A172 (cell line): ENCODE measurements at places on chromosomes 11 and 22.

GRCh38 chr11:1348796-1349326 is 39.4 kb upstream of the TOLLIP start:
- DNase-seq = no peak

- no peak for DNase-seq
Observed at GRCh38 chr11:27347359-27348339, 15.4 kb downstream of the CCDC34 start.

DNA sequence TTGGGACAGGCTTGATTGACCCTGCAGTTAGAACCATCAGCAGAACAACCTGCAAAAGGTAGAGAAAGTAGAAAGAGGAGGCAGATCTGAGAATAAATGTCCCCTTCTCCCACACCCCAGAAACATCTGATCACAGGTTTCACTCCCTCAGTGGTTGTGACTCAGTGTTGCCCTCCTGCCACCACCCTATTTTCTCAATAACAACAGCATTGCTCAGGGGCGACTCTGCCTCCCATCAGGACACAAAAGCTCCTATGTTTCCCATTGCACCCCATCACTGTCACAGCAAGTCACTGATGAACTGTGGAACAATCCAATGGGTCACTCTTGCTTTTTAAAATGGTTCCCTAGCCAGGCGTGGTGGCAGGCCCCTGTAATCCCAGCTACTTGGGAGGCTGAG is 110.2 kb downstream of the RASSF10 start:
- no peak for DNase-seq

GRCh38 chr22:43001271-43002201 is 13.4 kb downstream of the PACSIN2 start:
- no peak for DNase-seq

GRCh38 chr22:42841444-42841843 is 15.6 kb downstream of the ARFGAP3 start:
- no peak for DNase-seq

GRCh38 chr11:65341856-65342255 is 8.2 kb downstream of the DPF2 start:
- no peak for DNase-seq

DNA sequence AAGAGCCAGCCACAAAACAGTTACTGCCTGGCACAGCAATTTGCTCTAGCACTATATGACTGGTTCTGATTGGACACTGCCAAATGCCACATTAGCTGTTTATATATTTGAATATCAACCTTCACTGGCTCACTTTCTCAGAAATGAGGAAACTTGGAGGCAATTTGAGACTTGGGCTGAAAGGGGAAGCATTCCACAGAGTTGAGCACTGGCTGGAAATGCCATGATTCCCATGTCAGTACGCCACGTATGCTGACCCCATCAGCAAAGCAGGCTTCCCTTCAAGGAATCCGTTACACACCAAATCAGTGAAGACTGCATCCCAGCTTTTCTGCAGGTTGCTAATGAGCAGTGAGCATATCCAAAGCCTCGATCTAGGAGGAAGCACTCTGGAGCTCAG is 34.7 kb downstream of the GALNT18 start:
- no peak for DNase-seq

- DNase-seq = no peak
Observed at GRCh38 chr22:10741210-10741609, 4786.8 kb upstream of the OR11H1 start.

DNA sequence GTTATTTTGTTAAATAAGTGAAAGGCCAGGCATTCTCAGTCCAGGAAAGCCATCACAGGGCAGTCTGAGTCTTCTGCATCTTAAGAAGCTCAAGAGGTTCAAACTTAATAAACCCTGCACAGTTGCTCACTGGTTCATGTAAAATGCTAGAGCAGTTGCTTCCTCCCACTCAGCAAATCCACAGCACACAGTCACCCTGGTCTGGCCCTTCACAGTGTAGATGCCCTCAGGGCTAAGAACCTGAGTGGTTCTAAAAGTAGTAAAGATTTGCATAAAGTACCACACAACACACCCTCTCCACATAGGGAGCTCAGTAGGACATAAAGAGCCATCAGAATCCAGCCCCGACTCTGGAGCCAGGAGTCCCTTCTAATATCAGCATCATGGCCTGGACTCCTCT is 58.7 kb downstream of the ZNF280B start:
- DNase-seq = no peak

GRCh38 chr11:11043721-11044120 is 185.9 kb upstream of the ZBED5 start:
- DNase-seq = no peak

GRCh38 chr22:46905415-46905814 is 143.0 kb downstream of the TBC1D22A start:
- DNase-seq = no peak

- DNase-seq = no peak
Observed at GRCh38 chr11:69435161-69435986, 46.1 kb upstream of the LINC01488 start.

DNA sequence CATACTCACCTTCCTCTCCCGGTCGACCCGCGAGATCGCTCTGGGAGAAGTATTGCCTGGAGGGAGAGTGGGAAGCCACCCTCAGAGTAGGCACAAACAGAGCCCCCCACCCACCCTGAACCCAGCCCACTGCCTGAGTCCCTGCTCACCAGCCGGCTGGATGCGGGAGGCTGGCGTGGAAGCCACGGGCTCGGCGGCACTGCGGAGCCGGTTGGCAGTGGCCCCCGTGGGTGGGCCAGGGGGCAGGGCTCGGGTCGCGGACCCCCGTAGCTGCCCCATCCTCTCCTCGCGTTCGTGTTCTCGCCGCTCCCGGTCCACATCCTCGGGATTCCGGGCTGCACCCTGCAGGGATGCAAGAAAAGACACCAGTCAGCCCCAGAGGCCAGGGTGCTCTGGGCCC is 21.4 kb upstream of the TMEM184B start:
- DNase-seq = no peak

DNA sequence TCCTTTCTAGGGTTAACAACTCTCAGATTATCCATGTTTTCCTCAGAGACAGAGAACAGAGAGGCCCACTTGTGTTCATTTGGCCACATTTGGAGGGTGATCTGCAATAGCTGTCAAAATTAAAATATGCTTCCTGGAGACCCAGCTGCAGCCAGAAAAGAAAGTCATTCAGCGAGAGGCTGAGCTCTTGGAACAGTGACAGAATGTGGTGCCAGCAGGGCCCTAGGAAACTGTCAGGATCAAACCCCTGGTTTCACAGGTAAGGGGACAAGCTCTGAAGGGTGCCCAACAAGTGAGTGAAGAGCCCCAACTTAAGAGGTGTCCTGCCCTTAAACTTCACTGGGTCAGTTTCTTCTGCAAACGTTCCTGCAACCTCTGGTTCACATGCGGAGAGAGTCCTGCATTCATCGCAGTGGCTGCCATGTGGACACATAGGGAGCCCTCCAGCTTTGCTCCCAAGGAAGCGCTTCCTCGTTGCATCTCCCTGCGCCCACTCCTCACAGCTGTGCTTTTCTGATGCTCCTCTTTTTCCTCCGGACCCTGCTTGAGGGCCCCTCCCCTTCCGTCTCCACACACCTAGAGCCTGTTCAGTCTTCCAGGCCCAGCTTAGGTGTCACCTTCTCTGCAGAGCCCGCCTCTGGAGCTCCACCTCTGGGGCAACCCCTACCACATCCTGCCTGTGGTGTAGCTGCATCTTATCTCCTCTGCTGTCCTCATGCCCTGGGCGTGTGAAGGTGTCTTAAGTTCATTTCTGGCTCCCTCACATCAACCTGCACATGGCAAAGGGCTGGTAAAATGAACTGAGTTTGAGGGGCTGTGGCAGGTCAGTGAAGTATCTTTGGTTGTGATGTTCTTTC is 3.9 kb downstream of the UCP3 start:
- DNase-seq = no peak

GRCh38 chr22:42277988-42278776 is 7.7 kb upstream of the TCF20 start:
- DNase-seq = no peak

GRCh38 chr22:25403811-25404471 is 160.5 kb upstream of the GRK3 start:
- DNase-seq = no peak

DNA sequence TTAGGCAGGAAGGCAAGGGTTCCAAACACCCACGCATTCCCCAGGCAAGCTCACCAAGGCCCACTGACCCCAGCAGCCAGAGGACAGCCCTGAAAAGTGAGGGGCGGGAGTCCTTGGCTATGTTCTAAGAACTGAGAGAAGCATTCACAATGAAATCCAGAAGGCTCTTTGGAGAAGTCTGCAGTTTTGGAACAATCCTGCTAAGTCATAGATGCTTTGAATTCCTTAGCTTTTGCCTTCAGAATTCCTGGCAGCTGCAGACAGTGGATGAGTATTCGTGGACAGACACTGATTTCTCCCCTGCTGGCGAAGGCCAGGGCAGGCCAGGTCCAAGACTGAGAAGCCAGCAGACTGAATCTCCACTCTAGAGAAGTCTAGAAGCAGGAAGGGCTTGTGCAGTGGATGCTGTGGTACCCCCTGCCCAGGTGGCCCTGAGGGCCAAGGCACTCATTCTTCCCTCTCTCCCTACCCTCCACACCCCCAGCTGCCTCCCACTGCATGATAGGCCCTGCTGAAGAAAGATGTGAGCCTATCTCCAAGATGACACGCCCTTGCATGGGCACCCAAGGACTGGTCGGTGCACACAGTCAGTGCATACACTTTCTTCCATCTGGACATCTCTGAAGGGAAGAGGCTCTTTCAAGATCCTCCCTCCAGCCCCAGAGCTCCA is 133.2 kb upstream of the TEAD1 start:
- peak; percentile 69 for DNase-seq

GRCh38 chr11:6667733-6668374 is 12.2 kb upstream of the DCHS1 start:
- peak; percentile 16 for DNase-seq

- no peak for DNase-seq
Observed at GRCh38 chr11:92576315-92576714, 351.7 kb downstream of the FAT3 start.

- DNase-seq = no peak
Observed at GRCh38 chr11:118263112-118263511, 985 bp downstream of the MPZL2 start.

GRCh38 chr22:50535113-50535512 is 5.3 kb upstream of the TYMP start:
- DNase-seq = no peak

- no peak for DNase-seq
Observed at GRCh38 chr22:23789638-23790037, 2.9 kb downstream of the SMARCB1 start.

GRCh38 chr11:64095949-64096348 is 60.2 kb downstream of the FLRT1 start:
- DNase-seq = no peak

GRCh38 chr22:44019416-44019815 is 4.7 kb upstream of the PARVB start:
- DNase-seq = no peak

DNA sequence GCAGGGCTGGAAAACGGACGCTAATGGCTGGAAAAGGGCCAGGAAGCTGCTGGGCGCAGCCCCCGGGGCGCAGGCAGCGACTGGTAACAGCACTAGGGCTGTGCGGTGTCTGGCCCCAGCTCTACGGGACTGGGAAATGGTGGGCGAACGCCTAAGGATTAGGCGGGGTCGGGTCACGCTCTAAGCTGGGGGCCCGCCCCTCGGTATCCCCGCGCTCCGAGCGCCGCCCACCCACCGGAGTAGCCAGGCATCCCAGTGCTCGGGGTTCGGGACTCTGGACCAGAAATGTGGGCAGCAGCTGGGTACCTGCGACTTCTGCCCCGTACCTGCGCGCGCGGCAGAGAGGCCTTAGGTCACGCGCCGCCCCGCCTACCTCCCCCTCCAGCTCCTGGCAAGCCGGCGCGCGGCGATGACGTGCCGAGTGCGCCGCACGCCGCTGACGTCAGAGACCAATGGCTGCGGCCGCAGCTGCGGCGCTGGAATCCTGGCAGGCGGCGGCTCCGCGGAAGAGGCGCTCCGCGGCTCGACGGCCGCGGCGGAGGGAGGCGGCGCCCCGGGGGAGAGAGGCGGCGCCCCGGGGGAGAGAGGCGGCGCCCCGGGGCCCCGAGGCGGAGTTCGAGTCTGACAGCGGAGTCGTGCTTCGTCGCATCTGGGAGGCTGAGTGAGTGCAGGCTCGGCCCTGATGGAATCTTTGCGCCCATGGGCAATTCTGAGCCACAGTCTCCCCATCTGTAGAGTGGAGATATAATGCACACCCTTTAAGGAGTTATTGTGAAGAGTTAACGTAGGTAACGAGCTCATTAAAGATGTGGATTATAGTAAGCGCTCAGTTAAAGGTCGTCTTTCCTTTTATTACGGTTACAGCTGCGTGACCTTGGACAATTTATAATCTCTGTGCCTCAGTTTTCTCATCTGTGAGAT is at the start of the genes HPS4 and SRRD:
HPS4 (minus strand) TSS at position 345 of the 921 bp plus-strand sequence. CDS start 2,021 bp downstream, outside the sequence.
SRRD (plus strand) TSS at position 439 of the 921 bp plus-strand sequence; CDS start at position 453, 14 bp downstream.
- DNase-seq = peak; percentile 56

DNA sequence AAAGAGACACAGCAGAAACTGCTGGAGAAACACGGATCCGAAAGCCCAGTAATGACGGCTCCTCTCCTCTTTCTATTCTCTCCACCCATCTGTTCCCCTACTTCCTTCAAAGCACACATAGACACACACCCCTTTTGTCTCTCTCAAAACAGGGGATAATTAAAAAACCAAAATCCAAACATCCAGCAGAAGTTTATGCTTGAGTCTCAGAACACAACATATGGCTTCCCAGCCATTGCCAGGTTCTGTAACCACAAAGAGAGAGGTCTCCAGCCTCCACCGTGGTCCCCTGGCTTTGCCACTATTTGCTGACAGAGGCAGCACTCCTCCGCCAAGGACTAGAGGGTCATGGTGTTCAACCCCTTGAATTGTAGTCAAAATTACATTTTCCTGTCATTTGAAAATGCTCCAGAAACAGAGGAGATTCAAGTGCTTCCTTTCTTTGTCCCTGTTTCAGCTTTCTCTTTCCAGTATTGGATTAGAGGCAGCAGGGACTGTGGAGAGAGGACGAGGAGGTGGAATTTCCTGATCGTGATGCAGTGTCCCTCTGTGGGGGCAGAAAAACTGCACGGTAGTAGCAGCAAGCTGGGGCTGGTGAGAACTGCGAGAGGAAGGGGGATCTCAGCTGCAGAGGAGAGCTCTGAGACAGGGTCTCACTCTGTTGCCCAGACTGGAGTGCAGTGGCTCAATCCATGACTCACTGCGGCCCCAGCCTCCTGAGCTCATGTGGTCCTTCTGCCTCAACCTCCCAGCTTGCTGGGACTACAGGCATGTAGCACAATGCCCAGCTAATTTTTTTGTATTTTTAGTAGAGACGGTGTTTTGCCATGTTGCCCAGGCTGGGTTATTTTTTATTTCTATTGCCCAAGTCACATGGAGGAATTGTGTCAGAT is 60.3 kb downstream of the UBASH3B start:
- DNase-seq = no peak

GRCh38 chr11:72078477-72078876 is 1.9 kb downstream of the NUMA1 start:
- no peak for DNase-seq

DNA sequence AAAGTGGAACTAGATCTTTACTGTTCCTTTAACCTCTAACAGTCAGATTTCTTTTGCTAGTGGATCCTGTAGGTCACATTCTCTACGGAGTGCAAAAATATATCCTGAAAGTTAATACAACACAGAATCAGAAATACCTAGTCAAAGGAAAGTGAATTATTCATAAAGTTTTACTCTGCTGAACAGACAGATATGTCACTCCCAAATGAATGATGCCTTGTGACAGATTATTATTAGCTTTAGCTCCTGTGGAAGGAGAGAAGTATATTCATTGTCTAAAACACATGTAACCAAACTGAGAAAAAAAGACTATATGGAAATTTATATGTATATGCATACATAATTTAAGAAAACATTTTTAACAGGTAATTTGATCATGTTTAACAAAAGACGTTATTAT is 1497.2 kb upstream of the RAG2 start:
- DNase-seq = no peak

- no peak for DNase-seq
Observed at GRCh38 chr11:1844221-1845094, 5.7 kb downstream of the TNNI2 start.
